Activated CD4-positive, alpha-beta T cell treated with anti-CD3 and anti-CD28 coated beads, Interleukin-2, amount 50 U/mL, for 24 hours (primary cell): ENCODE measurements at places on chromosomes 7 and 10.

DNA sequence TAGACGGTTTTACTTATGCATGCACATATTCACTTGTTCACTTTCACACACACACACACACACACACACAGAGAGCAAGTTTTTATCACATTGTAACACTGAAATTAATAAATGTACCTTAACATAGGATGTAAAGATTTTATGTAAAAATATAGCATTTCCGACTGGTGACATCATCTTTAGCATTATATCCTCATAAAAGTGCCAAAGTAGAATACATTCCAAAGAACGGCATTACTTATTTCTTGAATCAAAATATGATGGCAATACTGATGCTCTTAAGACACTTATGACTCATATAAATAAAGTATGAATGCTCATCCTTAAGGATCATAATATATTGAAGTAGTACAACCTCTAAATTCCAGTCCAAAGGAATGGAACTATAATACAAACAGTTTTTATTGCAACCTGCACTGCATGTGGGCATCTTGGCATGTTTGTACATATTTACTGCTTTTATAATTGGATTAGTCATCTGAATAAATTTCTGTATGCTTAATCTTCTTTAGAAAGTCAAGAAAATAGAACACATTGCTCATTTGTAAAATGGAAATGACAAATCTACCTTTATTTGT, 290.0 kb upstream of the SEMA3A start:
- DNase-seq: no peak

GRCh38 chr7:21938463-21938862, 7.2 kb downstream of the CDCA7L start:
- DNase-seq: no peak

DNA sequence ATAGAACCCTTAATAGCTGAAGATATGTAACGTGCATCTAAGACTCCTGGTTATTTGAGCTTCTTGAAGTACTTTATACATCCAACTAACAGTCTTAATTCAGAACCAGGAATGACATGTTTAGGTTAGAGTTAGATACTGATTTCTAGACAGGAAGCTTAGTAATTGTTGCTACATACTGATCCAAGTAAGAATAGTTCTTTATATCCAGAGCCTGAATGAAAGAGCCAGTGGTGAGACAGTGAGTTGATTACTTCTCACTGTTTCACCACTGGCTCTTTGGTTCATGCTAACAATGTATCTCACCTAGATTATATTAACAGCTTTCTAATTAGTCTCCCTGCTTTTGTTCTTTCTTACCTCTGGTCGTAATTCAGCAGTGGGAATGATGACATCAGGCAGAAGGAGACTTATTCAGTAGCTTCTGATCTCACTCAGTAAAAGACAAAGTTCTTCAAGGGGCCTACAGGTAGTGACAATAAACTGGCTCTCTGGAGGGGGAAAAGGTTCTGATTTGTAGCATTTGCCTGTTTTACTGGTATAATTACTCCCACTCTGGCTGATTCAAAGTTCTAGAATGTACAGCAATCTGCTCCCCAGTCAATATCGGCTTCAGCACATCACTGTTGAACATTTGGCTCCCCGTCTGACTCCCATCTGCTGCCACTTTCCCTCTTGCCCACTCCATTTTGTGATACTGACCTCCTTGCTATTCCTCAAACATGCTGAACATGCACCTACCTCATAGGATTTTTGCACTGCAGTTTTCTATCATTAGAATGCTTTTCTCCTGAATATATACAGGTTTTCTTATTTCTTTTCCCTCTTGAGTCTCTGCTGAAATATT, 29.1 kb downstream of the MCU start:
- no peak for DNase-seq

- no peak for DNase-seq
Measured at GRCh38 chr7:1981201-1981877, 251.4 kb downstream of the MAD1L1 start.

DNA sequence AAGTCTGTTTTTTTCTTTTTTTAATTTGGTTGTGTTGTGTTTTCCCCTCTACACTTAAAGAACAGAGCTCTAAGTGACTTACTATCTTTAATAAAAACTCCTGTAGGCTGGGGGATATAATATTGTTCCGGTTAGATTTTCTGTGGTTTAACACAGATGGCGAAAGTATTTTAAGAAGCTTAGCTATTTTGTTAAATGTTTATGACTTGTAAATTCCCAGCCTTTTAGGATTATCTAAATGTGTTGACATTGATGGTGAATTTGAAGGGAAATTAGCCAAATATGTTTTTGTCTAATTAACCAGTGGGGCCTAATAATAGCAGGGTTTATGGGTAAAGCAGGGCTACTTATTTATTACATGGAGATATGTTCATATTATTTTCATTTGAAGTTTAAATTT, 538.5 kb downstream of the INHBA start:
- DNase-seq: no peak

- DNase-seq: no peak
Measured at GRCh38 chr7:6420680-6421079, 27.1 kb downstream of the DAGLB start.

DNA sequence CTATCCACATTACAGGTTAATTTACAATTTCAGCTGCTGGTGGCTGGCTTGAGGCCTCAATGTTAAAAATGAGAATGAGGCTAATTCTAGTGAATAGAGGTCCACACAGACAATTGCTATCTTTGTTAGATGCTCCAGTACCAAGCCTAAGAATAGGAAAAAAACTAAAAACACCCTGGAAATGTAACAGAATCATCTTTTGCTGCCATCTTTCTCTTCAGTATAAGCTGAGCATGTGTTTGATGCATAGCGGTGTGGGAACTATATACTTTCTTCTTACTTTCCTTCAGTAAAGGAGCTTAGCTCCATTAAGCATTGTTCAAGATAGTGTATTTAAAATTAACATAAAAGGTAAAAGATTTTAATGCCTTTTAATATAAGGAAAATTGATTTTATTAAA, 5.6 kb downstream of the TMEM229A start:
- DNase-seq: no peak

GRCh38 chr7:134747326-134747725, 32.1 kb upstream of the CALD1 start:
- no peak for DNase-seq

- DNase-seq: no peak
Measured at GRCh38 chr10:88256013-88256680, 327.0 kb downstream of the RNLS start.

DNA sequence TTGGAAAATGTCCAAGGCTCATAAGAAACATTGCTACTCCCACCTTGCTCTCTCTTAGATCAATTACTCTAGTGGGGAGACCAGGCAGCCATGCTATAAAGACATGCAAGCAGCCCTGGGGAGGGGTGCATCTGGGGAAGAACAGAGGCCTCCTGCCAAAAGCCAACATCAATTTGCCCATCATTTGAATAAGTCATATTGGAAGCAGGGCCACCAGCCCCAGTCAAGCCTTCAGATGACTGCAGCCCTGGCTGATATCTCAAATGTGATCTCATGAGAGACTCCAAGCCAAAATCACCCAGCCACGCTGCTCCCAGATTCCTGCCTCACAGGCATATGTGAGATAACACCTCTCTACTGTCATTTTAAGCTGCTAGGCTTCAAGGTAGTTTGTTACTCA, 157.5 kb upstream of the PDE1C start:
- DNase-seq: no peak

DNA sequence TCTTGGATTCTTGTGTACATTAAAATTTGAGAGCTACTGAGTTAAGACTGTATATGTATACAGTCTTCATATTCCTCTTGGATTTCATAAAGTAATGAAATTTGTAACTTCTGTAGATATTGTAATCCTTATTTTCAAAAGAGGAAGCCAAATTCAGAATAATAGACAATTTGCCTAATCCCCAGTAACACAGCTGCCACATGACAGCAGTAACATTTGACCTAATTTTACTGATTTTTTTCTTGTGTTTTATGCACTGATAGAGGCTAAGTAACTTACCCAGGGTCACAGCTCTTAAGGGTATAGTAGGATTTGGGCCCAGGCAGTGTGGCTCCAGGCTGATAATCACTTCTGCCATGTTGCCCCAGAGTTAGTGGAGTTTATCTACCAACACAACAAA, 40.4 kb upstream of the IL6 start:
- DNase-seq: no peak

DNA sequence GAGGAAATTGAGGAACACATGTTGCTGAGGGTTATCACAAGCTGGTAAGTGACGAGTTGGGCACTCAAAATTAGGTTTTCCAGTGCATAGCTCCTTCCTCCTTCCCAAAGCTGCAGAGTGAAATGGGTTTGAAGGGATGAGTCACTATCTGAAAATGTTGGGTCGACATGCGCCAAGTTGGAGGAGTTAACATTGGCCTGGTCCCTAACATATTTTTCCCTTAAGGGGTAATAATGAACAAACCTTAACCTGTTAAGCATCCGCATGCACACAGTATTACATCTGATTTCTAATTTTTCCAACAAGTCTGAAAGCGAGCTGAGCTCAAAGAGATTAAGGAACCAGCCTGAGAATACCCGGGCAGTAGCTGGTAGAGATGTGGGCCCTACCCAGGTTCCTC, 20.7 kb upstream of the TECTB start:
- no peak for DNase-seq

- DNase-seq: no peak
Measured at GRCh38 chr10:50550291-50550839, 73.4 kb downstream of the SGMS1 start.

GRCh38 chr10:102779680-102780526, 36.2 kb downstream of the WBP1L start:
- no peak for DNase-seq

- DNase-seq: no peak
Measured at GRCh38 chr7:80883154-80884025, 35.5 kb downstream of the SEMA3C start.

- no peak for DNase-seq
Measured at GRCh38 chr10:120415709-120416330, 41.2 kb upstream of the PLPP4 start.

GRCh38 chr7:112302566-112302965, 96.1 kb downstream of the ZNF277 start:
- no peak for DNase-seq

- DNase-seq: no peak
Measured at GRCh38 chr10:70879207-70879606, 9.2 kb downstream of the PCBD1 start.

GRCh38 chr10:121426307-121426706, 171.9 kb downstream of the FGFR2 start:
- DNase-seq: no peak

GRCh38 chr10:116926426-116926825, 77.1 kb downstream of the ENO4 start:
- no peak for DNase-seq

DNA sequence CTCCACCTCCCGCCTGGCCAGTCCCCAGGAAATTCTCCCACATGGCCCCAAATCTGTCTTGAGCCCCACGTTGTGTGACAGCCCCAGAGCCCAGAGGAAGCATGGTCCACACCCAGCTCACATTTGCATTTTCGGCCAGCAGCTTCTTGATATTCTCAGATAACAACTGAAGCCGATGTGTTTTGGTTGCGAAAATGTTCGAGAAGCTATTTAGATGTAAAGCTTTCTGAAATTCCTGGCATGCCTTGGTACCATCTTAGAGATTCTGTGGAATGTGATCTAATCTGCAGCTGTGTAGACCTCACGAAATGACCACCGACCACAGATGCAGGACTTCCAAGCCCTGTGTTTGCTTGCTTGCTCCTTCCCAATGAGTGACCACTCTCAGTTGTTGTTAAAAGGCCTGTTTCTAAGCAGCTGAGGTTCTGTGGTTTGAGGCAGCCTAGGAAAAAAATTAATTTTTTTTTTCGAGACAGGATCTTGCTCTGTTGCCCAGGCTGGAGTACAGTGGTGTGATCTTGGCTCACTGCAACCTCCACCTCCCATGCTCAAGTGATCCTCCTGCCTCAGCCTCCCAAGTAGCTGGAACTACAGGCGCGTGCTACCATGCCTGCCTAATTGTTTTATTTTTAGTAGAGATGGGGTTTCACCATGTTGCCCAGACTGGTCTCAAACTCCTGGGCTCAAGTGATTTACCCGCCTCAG, 8.8 kb downstream of the SLC4A2 start:
- no peak for DNase-seq

DNA sequence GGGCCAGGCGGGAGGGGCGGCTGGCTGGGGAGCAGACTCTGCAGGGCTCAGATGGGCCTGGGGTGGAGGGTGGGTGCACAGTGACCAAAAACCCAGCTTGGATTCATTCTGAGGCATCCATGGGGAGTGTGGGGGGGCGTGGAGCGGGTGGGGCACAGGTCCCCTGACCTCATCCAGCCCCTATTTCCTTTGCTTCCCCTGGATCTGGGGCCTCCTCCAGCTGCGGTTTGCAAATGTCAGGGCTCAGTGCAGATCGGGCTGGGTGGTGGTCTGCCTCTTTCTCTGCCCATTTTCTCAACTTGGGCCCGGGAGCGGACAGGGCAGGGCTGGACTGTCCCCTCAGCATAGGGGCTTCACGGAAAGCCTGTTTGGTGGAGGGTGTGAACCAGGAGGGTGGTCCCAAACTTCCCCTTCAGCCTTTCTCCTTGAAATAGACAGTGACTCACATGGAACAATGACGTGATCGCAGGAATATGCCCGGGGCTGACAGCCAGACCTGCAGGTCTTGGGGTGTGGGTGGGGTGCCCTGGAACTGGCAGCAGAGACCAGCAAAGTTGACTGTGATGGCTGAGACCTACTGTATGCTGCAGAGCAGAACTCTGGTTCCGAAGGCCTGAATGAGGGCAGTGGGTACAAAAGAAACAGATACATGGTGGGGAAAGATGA, 72.9 kb upstream of the PODXL start:
- DNase-seq: no peak

DNA sequence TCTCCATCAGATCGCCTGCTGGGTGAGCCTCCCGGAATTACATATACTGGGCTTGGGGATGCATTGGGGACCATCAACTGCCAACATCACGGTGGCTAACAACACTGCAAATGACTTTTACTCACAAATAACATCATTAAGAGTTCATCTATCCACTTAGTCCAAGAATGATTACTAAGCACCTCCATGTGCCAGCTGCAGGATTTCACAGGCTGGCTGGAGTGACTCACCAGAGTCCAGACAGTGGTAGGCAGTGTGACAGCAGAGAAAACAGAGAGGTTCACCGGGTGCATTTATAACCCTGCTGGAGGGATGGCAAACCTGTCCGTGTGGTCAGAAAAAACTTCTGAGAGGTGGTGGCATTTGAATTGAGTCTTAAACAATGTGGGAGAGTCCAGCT, 3.2 kb upstream of the IGFBP3 start:
- no peak for DNase-seq

- no peak for DNase-seq
Measured at GRCh38 chr7:54798530-54798929, 39.5 kb upstream of the SEC61G start.

GRCh38 chr7:132130497-132130896, 445.8 kb downstream of the PLXNA4 start:
- DNase-seq: no peak

GRCh38 chr7:47266131-47266706, 315.7 kb downstream of the TNS3 start:
- DNase-seq: no peak

- DNase-seq: no peak
Measured at GRCh38 chr10:76073524-76073923, 642.1 kb downstream of the LRMDA start.

- DNase-seq: no peak
Measured at GRCh38 chr10:124279882-124280281, 138.8 kb downstream of the OAT start.

- no peak for DNase-seq
Measured at GRCh38 chr7:66255534-66256100, 50.5 kb downstream of the TPST1 start.

GRCh38 chr10:79229071-79229541, 118.2 kb upstream of the PPIF start:
- DNase-seq: no peak

GRCh38 chr7:113158756-113159155, 40.4 kb upstream of the SMIM30 start:
- DNase-seq: no peak
